Activated T-helper 1 cell treated with anti-CD3 and anti-CD28 coated beads, Interleukin-2, amount 50 U/mL, for 16 hours (primary cell): ENCODE measurements at places on chromosomes 5 and 9.
A peak's percentile ranks its signal among the peaks of the same experiment; 100 is the strongest.

DNA sequence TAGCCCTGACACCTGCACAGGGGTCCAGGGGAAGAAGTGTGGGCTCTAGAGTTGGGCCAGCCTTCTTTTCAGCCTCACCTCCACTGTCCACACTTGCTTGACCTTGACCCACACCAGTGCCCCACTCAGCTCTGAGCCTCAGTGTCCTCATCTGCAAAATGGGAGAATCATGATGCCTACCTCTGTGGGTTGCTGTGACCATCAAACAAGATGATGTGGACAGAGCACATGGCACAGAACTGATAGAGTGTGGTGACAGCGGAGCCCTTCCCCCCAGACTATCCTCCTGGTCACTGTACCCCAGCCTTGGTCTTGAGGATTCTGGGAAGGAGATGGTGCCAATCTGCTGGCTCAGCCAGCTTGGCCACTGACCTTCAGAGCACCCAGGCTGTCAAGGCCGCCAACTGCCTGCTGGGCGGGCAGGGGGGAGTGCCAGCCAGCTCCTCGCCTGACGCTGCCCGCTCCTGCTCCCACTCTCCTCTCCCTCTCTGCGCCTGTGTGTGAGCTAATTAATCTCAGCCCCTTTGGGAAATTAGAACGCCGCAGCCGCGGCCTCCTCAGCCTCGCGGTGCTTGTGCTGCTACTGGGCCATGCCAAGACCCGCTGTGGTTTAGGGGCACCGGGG lies 16.7 kb downstream of the CXXC5 start:
- DNase-seq: no peak

GRCh38 chr9:134190232-134191121 lies 26.1 kb upstream of the RNU6ATAC start:
- no peak for DNase-seq

- no peak for DNase-seq
Measured at GRCh38 chr9:83473488-83473971, 64.7 kb downstream of the FRMD3 start.

DNA sequence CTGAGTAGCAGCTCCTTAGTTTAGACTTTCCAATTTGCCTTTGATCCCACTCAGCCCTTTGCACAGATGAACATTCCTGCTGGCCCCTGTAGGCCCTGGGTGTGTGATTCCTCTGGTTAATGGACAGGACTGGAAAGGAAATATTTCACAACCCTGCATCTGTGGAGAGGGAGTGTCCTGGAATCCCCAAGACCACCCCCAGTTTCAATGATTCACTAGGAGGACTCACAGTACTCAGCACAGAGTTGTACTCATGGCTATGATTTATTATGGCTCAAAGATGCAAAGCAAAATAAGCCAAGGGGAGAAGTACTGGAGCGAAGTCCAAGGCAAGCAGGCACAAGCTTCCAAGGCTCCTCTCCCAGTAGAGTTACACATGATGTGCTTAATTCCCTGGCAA lies 42.4 kb upstream of the TJP2 start:
- no peak for DNase-seq

- no peak for DNase-seq
Measured at GRCh38 chr5:8317335-8317734, 448.4 kb downstream of the MTRR start.

DNA sequence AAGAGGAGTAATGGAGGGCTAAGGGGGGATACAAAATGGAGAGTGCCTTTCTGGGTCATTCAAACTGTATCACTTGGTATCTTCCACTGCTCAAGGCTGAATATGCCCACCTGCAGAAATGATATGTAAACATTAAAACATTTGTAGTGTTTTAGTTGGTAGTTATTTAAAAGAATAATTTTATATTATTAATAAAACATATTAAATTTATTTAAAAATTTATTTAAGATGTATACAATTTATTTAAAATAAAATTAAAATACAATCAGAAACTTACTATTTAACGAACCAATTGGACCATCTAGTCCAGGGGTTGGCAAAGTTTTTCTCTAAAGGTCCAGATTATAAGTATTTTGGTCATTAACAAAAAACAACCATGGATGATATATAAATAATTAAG lies 308.5 kb downstream of the PLK2 start:
- no peak for DNase-seq

GRCh38 chr5:80246001-80246758 lies 9.7 kb downstream of the SERINC5 start:
- DNase-seq: no peak

DNA sequence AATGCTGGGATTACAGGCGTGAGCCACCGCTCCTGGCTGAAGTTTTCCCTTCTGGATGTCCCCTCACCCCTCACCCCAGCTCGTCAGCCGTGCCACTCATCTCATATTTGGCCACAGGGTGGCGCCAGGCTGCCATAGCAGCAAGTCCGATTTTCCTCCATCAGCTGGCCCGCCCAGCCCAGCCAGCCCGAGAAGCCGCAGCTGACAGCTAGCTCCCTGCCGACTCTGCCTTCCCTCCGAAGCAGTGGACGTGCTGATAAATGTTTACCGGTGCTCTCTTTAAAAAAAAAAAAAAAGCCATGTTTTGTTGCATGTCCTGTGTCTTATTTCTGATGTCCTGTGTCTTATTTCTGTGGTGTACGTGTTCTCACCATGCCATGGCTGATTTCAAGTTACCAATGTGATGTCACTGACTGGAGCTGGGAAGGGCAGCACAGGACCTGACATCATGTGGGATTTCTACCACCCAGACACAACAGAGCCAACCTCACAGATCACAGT lies 58.3 kb downstream of the PFDN1 start:
- DNase-seq: peak; percentile 58
